ENCODE measurements at places on chromosomes 7 and 10.

DNA sequence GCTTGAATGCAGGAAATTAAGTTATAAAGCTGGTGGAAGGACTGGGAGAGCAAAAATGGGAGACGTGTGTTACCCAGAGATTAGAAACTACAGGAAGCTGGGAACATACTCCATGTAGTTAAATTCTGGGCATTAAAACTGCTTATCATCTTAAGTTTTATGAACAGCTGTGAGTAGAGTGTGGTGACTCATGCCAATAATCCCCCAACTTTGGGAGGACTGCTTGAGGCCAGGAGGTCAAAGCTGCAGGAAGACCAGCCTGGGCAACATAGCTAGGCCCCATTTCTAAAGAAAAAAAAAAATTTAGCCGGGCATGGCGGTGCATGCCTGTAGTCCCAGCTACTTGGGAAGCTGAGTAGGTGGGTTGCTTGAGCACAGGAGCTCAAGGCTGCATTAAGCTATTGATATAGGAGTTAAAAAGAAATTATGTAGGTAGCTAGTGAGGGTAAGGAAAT lies 56.2 kb upstream of the SEPHS1 start:
- peak; percentile 35 for DNase-seq

DNA sequence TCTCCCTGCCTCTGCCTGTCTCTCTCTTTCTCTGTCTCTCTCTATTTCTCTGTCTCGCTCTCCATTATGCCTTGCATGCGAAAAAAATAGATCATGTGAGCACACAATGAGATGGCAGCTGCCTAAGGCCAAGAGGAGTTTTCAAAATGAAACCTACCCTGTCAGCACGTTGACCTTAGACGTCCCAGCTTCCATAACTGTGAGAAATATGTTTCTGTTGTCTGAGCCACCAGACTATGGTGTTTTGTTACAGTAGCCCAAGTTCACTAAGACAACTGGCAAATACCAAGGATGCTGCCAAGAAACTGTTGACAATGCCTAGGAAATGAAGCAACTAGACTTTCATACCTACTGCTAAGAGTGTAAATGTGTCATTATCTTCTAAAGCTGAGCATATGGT lies 70.6 kb upstream of the PLXDC2 start:
- peak; percentile 90 for DNase-seq

DNA sequence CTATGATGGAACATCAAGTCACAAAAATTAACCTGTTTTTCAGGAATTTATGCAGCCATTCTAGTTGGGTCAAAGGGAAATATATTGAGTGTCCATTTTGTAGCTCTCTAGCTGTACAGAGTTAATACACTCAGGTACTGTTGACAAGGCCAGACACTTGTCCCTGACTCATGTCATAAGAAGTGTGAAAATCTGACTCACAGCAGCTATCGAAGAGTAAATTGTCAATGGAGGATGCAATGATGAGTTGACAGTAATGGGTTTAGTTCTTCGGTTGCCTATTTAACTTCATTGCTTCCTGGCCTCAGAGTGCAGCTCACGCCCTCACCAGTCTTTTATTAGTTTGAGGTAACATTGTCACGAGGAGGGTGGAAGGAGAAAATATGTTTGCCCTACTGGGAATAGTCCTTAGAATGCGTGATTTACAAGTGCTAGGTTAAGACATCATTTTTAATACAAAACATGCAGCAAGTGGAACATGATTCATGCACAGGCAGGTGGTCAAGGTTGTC lies 255.1 kb downstream of the XPNPEP1 start:
- no peak for DNase-seq

- DNase-seq, result peak; percentile 91
These were observed 608 bp downstream of the ACHE start for GRCh38 chr7:100894860-100895700.

DNA sequence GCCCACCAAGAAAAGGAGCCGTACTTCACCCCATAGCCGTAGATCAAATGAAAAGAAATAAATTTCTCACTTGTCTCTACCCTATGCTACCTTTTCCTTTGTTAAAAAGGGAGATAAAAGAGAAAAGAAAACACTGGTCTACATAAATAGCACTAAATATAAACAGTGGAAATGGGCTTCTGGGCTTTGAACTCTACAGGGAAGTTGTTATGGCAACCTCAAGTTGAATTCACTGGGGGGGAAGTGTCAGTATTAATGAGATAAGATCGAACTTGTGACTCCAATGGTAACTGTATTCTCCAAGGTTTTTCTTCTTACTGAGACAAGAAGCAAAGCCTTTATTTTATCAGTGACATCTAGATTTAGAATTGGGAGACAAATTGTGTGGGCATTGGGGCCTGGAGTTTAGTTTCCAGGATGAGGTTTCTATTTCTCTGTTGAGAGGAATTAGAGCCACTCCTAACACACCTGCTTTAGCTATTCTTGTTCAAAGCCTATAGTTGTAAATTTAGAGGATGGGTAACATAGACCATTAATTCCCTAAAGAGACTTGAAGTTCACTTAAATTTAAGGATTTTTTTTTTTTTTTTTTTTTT lies 604.3 kb upstream of the GALNT17 start:
- no peak for DNase-seq

DNA sequence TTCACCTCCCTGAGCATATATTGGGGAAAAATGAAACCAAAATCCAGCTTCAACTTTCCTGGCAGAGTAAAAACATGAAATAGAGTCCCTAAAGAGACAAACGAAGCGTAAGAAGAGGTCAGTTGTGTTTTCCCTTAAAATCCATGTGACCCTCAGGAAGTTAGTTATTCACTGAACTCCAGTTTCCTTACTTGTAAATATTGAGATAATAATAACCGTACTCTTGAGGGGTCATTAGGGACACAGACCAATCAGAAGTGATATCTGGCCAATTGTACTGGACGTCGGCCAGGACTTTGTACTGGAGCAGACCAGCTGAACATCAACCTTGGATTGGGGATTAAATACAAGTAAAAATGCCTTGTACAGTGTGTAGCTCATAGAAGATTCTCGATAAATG lies 167.0 kb downstream of the GATA3 start:
- no peak for DNase-seq

DNA sequence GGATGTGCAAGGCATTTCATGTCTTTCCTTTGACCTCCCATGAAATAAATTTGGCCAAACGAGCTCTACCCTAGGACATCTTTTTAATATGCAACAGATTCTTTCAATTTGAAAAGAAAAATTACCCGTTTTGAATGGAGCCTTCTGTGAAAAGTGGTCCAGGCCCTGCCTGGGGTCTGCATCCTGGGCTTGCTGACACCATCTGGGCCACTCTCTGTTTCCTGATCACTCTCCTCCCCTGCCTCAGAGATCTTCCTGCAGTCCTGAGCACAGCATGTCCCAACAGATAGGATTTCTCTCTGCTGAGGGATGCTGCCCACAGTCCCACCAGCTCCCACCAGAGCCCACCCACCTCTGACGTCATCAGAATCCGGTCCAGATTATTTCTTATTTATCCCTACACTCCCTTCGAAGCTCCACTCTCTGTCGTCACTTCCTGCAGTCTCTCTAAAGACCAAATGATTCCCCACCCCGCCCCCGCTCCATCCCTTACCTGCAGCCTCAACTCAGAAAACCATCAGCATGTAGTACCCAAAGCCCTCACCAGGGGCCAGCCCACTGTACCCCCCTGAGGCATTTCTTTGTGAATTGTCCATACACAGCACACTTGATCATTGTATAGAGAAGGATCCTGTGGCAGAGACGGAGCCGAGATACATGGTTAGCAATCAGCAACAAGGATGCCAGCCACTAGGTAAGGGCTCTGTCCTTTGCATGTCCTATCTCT lies 192.1 kb upstream of the MGMT start:
- DNase-seq, result no peak

DNA sequence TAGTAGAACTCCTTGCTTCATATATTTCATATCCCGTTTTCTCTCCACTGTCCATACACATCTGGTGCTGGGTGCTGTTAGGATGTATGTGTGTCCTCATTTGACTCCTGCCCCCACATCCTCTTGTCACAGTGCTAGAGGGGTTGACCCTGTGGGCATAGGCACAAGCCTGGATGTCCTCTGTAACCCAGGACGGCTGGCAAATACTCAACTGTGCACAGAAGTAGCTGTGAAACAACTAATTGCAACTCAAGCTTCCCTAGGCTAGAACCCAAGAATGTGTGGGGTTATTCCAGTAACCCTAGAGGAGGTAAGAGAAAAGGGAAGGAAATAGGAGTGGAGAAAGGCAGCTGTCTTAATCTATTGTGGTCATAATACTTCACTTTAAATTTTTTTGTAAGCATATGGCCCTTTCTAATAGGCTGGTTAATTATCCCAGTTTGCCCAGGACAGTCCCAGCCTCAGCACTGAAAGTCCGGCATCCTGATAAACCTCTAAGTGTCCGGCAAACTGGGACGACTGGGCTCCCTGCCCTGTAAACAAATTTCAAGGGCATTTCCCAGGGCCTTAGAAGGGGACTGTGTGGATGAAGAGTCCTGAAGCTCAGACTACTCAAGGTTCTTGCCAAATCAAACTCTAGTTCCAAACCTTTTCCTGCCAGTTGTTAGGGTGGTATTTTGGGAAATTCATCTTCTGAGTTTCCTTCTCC lies 283.2 kb upstream of the CELF2 start:
- DNase-seq, result peak; percentile 25

GRCh38 chr7:125358551-125359167 lies 429.0 kb upstream of the POT1 start:
- no peak for DNase-seq

DNA sequence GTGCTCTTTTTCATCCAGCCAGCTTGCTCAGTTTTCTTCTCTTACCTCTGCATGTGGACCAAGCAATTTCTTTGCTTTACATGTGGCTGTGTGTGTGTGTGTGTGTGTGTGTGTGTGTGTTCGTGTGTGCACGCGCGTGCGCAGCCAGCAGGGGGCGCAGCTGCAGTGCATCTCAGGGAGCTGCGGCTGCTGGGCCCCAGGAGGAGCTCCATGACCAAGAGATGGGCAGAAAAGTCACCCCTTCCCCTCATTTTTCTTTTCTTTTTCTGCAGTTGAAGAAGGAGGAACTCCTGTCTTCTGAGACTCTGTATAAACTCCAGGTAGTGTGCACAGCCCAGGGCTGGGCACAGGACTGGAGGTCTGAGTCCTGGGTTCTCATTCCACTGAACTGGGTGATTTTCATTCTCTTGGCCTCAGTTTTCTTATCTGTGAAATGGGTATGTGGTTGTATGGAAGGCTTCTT lies 41.8 kb downstream of the BLNK start:
- DNase-seq, result peak; percentile 59

GRCh38 chr10:73044378-73045285 lies 52.0 kb downstream of the P4HA1 start:
- DNase-seq, result peak; percentile 43

DNA sequence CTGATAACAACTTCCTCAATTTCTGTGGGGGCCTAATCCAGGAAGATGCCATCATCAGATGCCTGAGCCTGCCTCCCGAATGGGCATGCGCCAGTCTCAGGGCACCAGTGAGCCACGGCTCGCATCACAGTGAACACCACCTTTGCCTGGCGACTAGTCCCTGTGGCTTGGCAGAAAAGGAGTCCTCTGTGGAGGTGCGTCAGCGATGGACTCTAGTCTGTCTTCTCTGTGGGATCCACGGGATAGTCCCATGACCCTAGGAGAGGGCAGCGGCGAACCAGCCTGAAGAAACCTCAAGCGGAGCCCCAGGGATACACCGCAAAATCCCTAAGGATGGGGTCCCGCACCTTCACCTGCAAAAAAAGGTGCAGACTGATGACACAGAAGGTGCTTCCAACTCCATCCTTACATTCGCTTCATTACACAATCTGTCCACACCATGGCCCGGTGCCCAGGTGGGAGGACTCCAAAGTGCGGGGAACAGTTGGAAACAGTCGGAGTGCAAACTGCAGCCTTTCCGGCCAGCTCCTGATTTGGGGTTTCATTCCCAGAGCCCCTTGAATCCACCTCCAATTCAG lies 35.1 kb upstream of the ZNF273 start:
- DNase-seq, result no peak

DNA sequence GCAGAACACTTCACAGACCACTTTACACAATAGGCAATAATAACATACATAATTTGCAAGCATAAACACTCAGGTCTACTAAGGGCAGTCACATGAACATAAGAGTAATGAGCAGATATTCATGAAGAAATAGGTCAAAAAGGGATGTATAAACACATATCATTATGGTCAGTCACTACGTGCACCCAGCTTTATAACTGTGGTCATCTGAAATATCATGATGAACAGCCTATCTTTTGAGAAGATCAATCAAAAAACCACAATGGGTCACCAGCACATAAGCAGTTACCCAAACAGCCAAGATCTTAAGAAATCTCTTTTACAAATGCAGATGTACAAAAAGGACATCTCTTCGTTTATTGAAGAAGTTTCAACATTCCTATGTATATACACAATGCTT lies 35.5 kb upstream of the DRGX start:
- no peak for DNase-seq

Measured in myocyte (in vitro differentiated cells).